ENCODE measurements at places on chromosomes 6 and 20.

- DNase-seq, result peak; percentile 17
Observed at GRCh38 chr6:168302534-168302933, 17.0 kb downstream of the DACT2 start.

DNA sequence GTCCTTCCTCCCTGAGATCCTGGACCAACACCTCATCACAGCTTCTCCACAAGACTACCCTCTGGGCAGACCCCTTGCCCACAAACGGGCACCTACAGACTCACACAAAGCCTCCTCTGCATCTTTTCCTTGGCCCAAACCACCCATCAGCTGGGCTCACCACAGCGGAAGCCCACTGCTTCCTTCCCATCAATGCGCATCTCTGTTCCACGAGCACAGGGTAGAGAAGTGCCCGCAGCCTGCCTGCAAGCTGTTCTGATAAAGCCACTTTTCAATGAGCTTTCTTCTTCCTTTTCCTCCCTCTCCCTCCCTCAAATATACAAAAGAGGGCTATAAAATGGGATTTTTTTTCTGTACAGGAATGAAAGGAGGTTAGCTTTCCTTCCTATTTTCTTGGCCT, 111.2 kb downstream of the NFATC2 start:
- DNase-seq, result no peak

GRCh38 chr6:160863782-160864181, 127.8 kb upstream of the MAP3K4 start:
- DNase-seq, result no peak

GRCh38 chr6:160500639-160501038, 152.5 kb downstream of the SLC22A3 start:
- no peak for DNase-seq

GRCh38 chr20:14331646-14332045, 5.8 kb downstream of the FLRT3 start:
- no peak for DNase-seq

DNA sequence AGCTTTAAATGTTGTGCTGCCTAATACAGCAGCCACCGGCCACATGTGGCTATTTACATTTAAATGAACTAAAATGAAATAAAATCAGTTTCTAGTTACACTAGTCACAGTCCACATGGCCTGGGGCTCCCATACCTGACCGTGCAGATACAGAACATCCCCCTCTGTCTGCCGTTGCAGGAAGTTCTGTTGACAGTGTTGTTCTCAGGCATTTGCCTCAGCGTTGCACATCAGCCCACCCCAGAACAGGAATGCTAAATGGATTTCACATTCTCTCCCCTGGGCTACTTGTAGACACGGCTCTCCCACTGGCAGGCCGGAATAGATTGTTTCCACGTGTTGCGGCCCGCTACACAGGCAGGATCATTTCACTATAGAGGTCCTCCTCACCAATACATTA, 26.3 kb downstream of the JAG1 start:
- no peak for DNase-seq

- no peak for DNase-seq
Observed at GRCh38 chr20:12566596-12566995, 442.2 kb upstream of the SPTLC3 start.

- DNase-seq, result peak; percentile 54
Observed at GRCh38 chr20:23315099-23315498, 35.5 kb upstream of the NXT1 start.

DNA sequence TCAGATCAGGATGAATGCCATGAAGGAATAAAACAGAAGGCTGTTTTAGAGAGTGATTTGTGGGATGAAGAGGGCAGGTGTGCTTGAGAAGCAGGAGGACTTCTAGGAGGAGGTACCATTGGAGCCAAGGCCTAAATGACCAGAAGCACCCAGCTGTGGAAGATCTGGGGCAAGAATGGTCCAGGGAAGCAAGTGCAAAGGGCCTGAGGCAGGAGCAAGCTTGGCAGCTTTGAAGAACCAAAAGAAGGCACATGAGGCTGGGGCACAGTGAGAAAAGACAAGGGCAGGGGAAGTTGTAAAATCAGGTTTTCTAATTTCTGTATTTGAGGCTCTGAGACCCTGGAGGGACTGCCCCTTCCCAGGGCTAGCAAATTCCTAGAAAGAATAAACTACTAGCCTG, 9.8 kb downstream of the SLC13A3 start:
- DNase-seq, result no peak

DNA sequence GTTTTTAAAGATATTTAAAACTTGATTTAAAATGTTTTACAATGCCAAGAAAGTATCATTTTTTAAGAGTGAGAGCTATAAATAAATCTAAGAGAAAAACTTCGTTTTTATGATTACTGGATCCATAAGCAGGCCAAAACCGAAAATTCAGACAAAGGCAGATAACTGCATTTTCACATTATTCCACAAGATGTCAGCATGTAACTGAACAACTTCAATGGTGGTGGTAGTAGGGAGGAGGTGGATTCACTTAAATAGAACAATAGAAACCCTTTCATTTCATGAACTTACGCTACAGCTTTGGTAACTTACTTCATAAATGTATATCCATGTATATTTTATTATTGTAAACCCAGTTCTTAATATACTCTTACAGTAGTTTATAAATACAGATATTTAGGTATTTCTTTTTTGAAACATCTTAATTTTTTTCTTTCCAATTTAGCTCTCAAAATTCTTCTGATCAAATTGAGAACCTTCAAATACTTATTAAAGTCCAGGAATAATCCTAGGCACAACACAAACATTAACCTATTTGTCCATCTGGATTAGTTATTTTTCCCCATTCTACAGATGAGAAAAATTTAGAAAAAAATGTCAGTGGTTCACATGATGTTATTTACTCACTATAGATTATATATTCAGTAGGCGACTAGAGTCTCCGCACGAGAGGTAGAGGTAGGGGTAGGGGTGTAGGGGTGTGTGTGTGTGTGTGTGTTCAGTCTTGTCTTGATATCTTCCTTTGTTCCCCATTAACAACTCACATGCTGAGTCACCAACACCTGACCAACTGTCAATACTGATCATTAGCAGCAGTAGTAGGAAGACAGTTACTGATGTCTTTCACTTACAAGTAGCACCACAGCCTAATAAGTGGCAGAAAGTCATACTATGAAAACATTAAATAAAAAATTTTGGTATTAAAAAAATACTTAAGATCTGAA, 111.5 kb downstream of the ARHGAP18 start:
- no peak for DNase-seq

- no peak for DNase-seq
Observed at GRCh38 chr6:132752255-132752654, 5.4 kb downstream of the VNN2 start.

GRCh38 chr20:53148771-53149147, 176.6 kb downstream of the TSHZ2 start:
- DNase-seq, result no peak

DNA sequence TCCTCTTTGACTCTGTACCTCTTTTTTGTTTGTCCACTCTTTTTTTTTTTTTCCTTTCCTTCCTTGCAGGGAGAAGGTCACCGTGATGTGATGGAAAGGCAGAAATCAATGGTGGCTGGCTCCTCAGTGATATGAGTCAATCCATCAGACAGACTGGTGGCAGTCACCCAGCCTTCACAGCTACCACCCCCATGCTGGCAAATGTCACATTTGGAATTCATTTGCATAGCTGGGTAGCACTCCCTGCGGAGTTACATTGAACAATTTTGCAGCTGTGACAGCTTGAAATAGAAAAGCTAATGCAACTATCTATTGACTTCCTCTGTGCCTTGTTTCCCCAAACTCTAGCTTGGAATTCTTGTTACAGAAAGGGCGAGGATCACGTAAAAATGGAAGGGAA, 668.4 kb downstream of the C6orf118 start:
- DNase-seq, result no peak

GRCh38 chr20:58471193-58472164, 43.7 kb downstream of the APCDD1L start:
- no peak for DNase-seq

DNA sequence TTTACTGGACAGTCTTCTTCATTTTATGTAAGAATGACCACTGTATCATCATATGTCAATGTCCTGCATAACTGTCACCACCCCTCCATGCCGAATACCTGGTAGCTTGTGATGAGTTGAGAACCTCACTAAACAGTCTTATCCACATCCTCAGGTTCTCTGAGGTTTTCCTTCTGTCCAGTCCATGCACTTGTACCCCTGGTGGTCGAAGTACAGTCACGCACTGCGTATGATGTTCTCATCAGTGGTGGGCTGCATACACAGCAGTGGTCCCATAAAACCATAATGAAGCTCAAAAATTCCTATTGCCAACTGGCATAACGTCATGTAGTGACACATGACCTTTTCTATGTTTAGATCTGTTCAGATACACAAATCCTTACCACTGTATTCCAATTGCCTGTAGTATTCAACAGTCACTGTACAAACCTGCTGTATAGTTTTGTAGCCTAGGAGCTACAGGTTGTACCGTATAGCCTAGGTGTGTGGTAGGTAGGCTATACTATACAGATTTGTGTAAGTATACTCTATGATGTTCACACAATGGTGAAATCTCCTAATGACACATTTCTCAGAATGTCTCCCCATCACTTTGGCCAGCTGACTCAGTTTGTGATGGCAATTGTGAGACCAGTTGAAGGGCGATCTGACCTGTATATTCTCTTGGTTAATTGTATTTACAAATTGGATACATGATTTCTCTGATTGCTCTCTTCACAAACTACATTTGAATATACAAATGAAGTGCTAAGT, 31.3 kb upstream of the SDCBP2 start:
- DNase-seq, result no peak

DNA sequence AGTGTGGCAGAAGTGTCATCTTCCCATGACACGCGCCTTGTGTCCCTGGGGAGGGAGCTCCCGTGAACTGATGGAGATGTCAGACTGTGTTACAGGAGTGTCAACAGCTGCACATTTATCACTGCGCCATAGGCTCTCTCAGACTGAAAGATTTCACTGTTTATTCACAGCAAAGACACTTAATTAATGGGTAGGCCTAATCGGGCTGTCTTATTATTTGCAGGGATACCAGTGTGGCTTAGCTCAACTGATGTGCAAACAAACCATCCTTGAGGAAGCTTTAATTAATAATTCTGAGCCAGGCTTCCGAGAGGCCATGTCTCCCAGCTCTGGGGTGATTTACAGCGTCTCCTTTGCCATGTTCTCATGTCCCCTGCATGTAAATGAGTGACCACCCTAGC, 771.0 kb downstream of the QKI start:
- no peak for DNase-seq

DNA sequence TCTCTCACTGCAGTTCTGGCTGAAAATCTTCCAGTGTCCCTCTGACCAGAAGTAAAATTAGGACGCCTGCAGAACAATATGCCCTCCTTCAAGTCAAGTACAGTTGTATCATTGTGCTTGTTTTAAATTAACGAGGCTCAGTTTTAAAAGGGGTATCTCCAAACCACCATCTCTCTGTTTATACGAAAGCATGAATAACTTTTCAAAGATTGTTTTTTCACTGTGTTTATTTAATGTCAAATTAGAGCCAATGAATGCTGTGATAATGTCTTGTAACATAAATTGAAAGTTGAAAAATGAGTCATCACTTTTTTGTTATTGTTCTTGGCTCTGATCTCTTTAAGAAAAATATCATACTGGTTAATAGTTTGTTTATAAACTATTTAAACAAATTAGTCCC, 230.7 kb upstream of the THEMIS start:
- no peak for DNase-seq

DNA sequence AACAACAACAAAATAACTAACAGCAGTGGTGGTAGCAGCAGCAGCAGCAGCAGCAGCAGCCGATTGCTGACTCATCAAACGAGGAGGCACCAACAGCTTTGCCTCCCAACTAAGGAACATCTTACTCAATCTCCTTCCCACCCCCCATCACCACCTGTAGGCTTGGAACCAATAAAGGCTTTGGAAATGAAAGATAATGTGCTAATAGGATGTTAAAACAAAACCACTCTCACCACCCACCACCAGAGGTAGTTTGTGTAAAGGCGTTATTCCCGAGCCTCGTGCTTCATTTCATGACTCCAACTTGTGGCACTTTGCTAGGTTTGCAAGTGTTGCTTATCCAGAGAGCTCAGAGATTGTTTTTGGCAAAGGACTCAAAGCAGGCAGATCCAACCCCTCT, 346.5 kb downstream of the CD83 start:
- DNase-seq, result no peak

DNA sequence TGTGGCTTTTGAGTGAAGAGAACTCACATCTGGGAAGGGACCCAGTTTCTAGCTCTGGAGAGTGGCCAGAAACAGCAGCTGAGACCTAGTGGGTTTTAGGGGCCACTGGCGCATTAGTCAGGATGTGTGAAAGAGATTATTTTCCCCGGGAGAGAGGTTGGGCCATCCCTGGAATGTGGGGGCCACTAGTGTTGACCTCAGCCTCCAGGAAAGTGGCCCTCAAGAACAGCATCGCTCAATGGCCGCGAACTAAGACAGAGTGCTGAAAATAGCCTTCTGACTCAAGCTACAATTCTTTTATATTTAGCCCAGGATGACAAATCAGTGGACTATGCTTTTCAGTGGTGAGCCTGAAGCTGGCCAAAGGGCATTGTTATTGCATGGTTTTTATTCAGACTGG, 210.4 kb upstream of the RNF24 start:
- no peak for DNase-seq

DNA sequence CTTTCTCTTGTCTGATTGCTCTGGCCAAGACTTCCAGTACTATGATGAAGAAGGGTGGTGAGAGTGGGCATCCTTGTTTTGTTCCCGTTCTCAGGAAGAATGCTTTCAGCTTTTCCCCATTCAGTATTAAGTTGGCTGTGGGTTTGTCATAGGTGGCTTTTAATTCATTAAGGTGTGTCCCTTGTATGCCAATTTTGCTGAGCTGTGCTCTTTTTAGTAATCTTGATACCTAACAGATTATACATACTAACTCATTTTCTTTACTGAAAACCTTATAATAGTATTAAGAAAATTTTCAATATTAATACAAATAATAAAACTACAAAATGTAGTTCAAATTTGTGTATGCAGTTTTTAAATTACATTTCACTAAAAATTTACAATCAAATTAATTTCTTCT, 379.6 kb upstream of the PLCB4 start:
- DNase-seq, result no peak

DNA sequence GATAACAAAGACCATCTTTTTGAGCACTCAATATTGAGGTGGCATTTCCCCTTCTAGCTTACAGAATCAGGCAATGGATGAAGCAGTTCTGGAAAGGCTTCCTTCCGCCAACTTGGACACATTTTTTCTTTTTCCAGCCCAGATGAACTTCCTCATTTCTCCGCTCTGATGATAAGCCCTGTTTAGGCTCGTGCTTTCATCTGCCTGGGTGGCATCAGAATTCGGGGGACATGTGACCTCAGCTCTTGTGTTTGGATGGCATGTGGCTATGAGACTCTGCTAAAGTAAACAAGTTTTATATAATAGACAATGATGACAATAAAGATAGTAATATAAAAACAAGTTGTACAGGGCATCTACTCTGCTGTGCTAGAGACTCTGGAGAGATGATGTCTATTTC, 796.7 kb downstream of the DHX35 start:
- DNase-seq, result no peak

Data from ureter (tissue), 1 donor.